ENCODE measurements at places on chromosomes 4 and X.

DNA sequence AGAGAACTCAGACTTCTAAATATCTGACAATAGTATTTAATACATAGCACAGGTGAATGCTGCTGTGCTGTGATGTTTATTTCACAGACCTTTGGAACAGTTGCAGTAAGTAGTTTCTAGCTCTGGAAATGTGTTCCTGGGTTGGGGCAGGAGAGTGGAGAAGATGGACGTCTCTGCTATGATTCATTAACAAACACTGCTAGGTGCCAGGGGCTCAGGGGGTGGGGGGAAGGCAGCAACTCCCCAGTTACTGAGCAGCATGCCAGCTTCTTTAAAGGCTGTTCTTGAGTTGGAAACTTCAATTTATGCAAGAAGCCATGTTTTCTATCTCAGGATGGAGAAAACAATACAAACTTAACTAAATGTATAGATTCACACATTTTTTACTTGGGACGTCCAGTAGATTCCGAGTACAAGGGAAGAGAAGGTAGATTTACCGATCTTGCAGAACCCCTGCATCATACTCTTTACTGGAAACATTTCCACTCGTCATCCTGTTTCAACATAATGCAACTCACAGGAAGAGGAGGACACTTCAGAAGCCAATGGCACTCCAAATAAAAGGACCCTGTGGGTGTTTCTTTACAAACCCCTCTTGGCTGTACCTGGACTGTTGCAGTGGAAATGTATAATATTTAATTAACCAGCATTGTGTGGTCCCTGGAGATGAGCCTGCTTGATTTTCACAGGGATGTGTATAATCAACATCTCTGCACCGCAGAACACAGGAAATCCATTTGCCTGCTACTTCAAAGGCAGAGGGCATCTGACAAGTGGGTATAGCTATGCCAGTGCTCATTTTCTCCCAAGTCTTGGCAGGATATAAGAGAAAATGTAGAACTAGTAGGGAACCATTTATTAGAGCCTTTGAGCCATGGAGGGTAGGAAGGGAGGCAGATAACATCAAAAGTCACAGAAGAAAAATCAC lies 171.4 kb downstream of the SH3KBP1 start:
- no peak for DNase-seq

DNA sequence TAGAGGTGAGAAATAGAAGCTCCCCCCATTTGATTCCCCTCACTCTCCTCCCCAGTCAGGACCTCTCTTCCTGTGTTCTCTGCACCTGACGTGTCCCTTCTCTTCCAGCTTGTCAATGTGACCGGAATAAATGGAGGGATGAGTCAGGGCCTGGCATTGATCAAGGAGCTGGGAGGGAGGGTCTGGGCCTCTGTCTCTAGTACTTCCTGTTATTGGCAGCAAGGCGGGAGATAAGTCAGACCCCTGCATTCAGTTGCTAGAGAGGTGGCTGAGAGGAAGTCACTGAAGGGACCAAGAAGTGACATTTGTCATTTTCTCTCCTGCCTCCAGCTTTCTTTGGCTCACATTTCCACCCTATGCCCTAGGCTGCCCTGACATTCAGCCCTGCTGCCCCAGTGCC lies 35.1 kb upstream of the ZNF41 start:
- DNase-seq, result no peak

DNA sequence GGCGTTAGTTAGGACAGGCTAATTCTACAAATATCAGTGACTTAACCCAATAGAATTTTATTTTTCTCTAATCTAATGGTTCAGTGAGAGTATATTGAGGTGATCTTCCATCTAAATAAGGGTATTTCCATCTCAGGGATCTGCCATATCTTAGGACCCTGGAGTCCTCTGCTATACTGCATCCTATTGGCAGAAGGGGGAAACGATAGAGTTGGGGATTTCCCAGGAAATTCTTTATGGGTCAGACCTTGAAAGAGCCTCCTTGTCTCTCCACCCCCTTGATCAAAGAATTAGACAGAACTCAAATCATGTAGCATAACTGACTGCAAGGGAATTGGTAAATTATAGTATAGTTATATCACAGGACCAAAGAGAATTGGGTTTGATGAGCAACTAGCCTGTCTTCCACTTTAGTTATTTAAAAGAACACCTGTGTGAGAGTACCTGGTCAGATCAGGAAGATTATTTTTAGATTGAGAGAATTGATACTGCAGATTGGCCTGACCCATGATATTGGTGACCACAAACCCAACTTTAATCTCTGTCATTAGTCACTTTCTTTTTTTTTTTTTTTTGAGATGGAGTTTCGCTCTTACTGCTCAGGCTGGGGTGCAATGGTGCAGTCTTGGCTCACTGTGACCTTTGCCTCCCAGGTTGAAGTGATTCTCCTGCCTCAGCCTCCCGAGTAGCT lies 25.6 kb downstream of the SMARCA5 start:
- DNase-seq, result no peak

- no peak for DNase-seq
Observed at GRCh38 chr4:126776361-126776760, 856.4 kb upstream of the INTU start.

DNA sequence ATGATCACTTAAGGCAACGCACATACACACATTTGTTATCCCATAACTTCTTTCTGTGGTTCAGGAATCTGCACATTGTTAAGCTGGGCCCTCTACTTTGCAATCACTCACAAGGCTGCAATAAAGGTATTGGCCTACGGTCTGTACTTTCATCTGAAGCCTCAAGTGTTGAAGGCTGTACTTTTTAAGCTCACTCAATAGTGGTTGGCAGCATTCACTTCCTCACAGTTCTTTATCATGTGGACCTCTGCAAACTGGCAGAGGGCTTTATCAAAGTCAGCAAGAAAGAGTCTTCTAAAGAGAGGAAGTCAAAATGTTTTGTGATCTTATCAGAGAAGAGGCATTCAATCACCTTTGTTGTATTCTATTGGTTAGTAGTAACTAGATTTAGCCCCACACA lies 301.4 kb upstream of the EPHA5 start:
- DNase-seq, result no peak

- DNase-seq, result peak; percentile 26
Observed at GRCh38 chr4:151012820-151013219, 2.3 kb downstream of the LRBA start.

DNA sequence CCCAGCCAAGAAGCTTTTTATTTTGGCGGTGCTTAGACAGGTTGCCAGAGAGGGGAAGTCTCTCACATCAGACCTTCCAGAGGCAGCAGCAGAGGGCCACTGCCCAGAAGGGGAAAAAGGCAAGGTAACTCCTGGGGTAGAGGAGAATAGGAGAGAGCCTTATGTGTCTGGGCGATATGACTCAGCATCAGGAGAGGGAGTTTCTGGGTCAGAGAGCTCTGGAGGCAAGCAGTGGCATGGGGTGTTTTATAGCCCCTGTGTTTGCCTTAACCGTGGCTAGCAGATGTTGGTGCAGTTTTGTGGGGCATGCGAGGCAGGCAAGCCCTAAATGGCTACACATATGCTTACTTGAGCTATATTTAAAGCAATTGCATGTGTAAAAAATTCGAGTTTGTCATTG lies 8.3 kb upstream of the ZXDB start:
- DNase-seq, result no peak

DNA sequence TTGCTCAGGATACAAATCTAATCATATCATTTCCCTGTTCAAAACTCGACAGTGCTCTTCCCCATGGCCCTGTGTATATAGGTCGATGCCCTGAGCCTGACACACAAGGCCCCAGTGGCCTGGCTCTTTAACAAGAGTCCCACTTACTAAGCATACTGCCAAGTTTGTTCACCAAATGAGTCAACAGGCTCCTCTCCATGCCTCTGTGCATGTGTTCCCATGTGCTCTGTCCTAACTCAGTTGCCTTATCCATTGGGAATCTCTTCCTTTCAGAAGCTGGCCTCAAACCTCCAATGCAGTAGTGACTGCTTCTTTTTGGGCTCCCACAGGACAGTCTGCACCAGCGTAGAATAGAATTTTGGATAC lies 18.9 kb upstream of the CXCR3 start:
- no peak for DNase-seq

GRCh38 chr4:53778155-53778554 lies 186.9 kb upstream of the LNX1 start:
- DNase-seq, result no peak

- peak; percentile 4 for DNase-seq
Observed at GRCh38 chr4:85370400-85371032, 104.4 kb upstream of the ARHGAP24 start.

GRCh38 chr4:13262816-13263215 lies 221.3 kb downstream of the RAB28 start:
- DNase-seq, result no peak
